Activated T-helper 9 cell treated with anti-CD3 and anti-CD28 coated beads, Interleukin-2, amount 50 U/mL, for 16 hours (primary cell): ENCODE measurements at places on chromosomes 5 and 9.

DNA sequence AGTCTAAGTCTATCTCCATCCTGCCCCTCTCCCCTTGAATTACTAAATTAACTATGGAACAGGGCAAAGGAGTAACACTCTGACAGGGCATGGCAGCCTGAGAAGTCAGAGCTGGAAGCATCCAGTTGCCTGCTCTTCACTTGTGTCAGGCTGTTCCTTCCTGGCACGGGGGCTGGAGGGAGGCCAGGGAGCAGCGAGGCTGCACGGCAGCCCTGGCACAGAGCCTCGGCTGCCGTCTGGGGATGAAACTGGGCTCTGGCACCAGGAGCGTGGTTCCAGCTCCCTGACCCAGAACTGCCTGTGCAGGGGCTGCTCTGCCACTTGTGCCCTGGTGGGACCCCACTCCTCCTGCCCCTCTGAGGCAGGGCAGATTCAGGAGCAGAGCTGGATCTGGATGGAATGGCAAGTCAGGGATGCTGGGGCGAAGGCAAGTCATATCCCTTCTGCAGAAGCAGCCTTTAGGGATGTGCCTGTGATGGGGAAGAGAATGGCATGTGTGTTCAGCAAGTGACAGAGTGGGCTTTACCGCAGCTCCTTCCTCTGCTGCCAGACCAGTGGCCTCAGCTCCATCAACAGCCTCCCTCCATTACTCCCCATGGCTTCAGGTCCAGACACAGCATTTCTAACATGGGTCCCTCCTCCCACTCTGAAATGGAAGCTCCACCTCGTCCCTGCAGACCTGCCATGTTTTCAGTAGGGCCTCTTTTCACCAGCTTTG, 42.2 kb upstream of the PDE8B start:
- no peak for DNase-seq

DNA sequence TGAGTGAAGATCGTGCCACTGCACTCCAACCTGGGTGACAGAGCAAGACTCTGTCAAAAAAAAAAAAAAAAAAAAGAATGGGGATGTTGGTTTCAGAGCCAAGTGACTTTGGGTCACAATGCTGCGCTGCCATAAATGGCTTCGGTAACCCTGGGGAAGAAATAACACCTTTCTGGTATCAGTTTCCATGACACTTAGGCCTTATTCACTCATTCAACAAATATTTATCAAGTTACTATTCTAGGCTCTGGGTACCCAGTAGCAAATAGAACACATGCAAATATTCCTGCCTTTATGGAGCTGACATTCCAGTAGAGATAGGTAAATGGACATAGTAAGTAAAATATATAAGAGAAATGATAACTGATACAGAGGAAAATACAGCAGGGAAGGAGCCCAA, 454.2 kb downstream of the PDE4D start:
- DNase-seq: no peak

DNA sequence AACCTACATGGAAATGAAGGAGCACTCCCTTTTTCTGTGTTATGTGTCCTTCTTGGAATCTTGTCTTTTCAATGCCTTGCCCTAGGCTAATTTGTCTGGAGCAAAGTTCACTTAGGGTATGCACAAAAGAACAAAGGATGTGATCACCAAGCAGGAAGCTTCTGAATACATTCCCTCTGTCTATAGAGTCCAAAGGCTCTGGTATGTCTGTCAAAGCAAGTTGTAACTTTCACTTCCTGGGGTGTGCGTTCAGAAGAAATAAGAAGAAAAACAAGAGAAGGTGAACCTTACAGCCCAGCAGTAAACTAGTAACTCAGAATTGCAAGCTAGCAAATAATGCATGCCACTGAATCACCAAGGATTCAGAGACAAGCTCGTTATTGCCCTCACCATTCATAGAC, 31.7 kb upstream of the CDH6 start:
- no peak for DNase-seq

GRCh38 chr9:91677331-91677730, 253.7 kb upstream of the NFIL3 start:
- no peak for DNase-seq

- no peak for DNase-seq
These were observed 13.6 kb downstream of the CPEB4 start for GRCh38 chr5:173901705-173902104.

GRCh38 chr5:42423285-42424165, at the start of gene GHR:
Gene GHR, plus strand, starts transcription at chr5:42423439. Its CDS starts 142,436 bp downstream, at chr5:42565875.
- DNase-seq: no peak

DNA sequence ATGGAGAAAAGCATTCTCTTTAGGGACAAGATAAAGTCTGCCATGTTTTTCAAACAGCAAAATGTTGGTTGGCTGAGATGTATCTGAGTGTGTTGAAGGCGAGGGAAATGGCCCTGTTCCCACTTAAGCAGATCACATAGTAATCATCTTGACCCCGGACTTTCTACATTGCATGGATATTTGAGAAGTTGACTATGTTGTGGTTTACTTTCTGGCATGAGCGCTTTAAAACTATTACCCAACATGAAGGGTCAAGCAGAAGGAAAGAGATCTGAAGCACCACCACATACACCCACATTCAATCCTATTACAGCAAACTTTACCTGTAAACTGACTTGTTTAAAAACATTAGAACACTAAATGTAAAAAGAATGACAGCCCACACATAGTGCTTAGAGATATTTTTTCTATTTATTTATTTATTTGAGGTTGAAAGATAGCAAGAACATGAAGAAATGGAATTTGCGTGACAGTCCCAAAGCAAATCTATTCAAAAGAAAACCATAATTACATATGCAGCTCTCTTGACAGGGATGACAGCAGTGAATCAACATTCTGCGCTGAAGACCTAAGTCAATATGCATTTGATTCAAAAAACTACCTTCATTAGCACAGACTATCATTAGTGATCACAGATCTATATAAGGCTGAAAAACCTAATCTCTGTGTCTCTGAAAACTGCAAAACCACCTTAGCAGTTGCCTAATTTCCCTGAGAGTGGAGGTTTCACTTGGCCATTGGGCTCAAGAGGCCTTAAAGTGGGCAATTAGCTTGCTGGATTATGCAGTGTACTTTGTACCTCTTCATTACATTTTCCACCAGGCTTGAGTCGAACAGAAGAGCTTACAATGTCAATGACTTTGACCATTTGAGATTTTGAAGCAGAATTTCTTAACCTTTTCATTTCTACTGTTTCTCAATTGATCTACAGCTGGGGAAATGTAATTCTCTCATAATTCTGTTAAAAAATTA, 195.0 kb downstream of the PDE4D start:
- DNase-seq: no peak

DNA sequence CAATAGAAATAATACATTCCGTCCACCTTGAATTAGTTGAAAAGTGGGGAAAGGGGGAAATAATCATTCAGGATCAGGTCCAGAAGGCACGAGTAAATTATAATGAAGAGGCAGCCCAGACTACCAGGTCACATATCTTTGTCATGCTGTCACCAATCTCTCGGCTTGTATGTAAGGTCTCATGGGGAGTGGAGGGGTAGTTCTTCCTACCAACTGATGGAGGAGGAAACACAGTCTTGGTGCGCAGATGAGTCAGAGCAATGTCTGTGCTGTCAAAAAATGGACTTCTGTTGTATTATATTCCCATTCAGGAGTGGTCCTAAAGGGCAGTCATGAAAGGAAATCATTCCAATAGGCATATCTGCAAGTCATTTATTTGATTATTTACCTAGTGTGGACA, 164.2 kb upstream of the PTGER4 start:
- no peak for DNase-seq

GRCh38 chr5:68533571-68534084, 318.1 kb downstream of the PIK3R1 start:
- DNase-seq: no peak

- no peak for DNase-seq
These were observed 207.8 kb upstream of the TARS1 start for GRCh38 chr5:33232731-33233505.

GRCh38 chr5:168836603-168837231, 257.5 kb upstream of the PANK3 start:
- DNase-seq: no peak

GRCh38 chr5:82332886-82333615, 54.9 kb upstream of the RPS23 start:
- DNase-seq: no peak

GRCh38 chr9:121952611-121953010, 140.5 kb downstream of the TTLL11 start:
- no peak for DNase-seq

DNA sequence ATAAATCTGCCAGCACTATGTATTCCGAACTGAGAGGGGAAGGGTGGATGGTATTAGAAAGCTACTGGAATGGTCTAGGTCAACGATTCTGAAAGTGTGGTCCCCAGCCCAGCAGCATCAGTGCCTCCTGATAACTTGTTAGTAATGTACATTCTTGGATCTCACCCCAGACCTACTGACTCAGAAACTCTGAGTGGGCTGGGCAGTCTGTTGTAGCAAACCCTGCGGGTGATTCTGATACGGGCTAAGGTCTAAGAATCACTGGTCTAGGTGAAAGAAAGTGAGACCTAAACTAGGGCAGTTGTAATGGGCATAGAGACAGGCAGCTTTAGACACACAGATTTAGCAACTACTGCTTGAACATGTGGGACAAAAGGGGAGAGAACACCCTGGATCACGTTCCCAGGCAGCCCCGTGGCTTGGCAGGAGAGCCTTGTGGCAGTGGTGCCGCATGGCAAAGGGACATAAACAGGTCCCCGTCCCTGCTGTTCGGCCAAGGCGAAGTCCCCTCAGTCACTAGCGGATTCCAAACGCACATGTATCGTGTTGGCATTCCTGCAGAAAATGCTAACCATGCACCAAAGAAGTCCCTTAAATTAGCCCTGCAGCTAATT, 216.3 kb downstream of the TTLL11 start:
- no peak for DNase-seq

- DNase-seq: no peak
These were observed 21.4 kb downstream of the CEP72 start for GRCh38 chr5:633501-633955.

- no peak for DNase-seq
These were observed 68.1 kb downstream of the SPOCK1 start for GRCh38 chr5:137431051-137431450.

- DNase-seq: no peak
These were observed 96.2 kb upstream of the ARAP3 start for GRCh38 chr5:141778206-141778605.

DNA sequence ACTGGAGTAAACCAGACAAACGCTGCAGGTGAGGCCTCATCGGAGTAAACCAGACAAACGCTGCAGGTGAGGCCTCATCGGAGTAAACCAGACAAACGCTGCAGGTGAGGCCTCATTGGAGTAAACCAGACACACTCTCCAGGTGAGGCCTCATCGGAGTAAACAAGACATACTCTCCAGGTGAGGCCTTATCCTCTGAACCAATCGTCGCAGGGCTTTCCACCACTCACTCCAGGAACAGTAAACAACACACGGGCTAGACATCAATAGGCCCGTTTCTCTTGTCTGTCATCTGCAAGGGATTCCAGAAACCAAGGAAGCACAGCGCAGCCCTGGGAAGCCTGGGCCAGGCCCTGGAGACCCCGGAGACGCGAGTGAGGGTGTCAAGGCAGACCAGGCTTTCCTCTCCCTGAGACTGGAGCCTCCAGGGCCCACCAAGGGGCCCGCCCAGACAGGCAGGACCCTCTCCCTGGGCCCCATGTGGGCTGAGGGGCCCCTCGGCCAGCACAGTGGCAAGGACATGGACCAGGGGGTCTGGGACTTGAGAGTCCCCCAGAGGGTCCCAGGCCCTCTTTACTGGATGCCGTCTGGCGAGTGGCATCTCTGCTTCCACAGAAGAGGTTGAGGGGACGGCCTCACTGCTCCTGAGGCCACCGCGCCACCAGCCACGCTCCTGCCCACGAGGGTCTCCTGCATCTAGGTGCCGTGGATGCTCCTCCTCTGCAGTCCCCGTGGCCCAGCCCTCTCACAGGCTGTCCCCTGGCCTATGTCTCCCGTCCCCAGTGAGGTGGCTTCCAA, 26.4 kb upstream of the NSMF start:
- no peak for DNase-seq

- no peak for DNase-seq
These were observed 82.7 kb downstream of the SFXN1 start for GRCh38 chr5:175561085-175561484.

GRCh38 chr5:55679556-55679955, 32.6 kb downstream of the SLC38A9 start:
- DNase-seq: no peak

- no peak for DNase-seq
These were observed 41.7 kb downstream of the CETN3 start for GRCh38 chr5:90367879-90368278.

DNA sequence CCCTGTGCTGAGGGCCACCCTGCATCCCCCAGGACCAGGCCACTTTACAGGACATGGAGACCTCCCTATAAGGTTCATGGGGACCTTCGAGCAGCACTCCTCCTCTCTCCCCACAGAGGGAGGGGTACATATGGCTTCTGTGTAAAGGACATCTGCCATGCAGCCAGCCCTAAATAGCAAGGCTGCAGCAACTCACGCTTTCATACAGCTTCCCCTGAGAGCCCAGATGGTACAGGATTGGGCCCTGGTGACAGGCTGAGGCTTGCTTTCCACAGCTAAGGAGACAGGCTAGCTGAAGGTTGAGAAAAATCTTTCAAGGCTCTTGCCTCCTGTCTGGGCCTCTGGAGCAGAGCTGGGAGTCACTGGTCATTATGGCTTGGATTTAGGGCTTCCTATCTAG, 147.0 kb upstream of the ZNF366 start:
- DNase-seq: no peak

- no peak for DNase-seq
These were observed 60.6 kb upstream of the AFAP1L1 start for GRCh38 chr5:149210968-149211490.

DNA sequence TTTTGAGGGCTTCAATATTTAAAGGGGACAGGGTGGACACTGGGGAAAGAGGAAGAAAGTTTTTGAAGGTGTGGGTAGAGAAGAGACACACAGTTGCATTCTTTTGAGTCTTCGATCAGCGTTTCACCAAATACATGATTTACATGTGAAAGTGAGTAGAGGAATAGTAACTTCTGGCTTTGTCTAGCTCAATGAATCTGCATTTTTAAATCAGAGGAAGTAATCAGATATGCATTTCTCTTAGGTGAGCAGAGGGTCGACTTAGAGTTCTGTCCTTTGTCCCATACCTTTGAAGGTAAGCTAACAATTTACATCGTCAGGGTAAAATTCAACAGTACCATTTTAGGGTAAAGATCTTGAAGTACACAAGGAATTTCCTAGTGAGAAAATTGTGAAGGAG, 406.4 kb upstream of the ZNF462 start:
- no peak for DNase-seq

DNA sequence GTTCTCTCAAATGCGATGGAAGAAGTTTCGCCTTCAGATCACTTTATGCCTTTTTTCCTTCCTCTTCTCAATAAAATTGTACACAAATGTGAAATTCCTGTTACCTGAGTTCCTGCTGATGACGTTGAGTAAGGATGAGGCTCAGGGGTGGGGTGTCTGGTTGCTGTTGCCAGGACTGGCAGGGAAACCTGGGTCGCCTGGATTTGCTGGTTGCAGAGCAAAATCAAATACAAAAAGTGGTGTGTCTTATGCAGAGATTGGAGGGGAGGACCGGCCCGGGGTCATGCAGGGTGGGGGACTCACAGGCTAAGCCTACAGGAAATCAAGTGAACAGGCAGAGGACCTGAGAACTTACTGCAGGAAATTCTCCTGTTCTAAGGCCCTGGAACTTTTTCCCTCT, 39.2 kb downstream of the ANXA2R start:
- DNase-seq: no peak
